NCI-H1417 treated with DMSO at 0.1 percent for 48 hours (cell line): ENCODE measurements at places on chromosomes 3 and 15.

- no peak for DNase-seq
These were observed 92.6 kb upstream of the KCNMB2 start for GRCh38 chr3:178443634-178444033.

DNA sequence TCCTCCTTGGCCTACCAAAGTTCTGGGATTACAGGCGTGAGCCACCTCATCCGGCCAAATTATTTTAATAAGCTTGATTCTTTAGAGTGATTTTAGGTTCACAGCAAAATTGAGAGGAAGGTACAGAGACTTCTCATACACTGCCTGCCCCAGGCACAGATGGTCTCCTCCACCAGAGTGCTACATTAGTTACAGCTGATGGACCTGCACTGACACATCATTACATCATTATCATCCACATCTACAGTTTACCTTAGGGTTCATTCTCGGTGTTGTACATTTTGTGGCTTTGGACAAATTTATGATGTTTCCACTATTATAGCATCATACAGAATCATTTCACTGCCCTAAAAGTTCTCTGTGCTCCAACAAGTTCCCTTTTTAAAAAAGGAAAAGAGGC, 4.4 kb upstream of the VPS8 start:
- DNase-seq, result no peak

- no peak for DNase-seq
These were observed 179.9 kb upstream of the C2CD4B start for GRCh38 chr15:62344806-62345539.

- DNase-seq, result no peak
These were observed 61.8 kb downstream of the RBPMS2 start for GRCh38 chr15:64713592-64713991.

DNA sequence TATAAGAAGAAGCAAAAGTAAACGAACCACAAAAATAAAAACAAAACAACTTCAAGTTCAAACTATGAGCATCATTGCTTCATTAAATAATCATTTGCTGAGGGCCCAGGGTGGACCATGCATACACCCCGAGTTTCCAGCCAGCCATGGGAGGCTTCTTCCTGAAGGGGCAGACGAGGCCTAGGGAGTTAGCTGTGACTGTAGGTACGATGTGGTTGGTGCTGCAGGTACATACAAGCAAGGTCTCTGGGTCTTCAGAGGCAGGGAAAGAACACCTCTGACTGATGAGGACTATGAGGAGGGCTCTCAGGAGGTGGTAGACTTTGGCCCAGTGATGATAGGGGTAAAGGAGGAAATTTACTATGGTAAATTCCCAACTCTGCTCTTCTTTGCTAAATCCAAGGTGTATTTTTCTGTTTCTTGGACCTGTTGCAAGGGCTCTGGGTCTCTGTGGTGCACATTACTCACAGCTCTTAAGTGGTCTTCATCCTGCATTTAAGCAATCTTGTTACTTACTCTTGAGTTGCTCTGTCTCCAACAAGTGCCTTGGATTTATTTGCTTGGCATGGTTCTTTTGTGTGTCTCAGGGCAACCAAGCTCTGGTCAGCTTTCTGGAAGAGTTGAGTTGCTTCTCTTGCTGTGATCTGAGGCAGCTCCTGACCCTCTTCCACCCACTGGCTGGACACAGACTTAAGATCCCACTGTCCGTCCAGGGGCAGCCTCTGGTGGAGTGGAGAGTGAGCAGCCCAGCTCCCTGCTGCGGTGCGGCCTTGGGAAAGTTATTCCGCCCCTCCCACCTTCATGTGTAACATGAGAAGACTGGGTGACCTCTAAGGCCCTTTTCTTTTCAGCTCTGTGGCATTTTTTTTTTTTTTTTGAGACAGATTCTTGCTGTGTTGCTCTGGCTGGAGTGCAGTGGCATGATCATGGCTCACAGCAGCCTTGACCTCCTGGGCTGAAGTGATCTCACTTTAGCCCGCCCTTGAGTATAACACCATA, 56.1 kb upstream of the KIF23 start:
- no peak for DNase-seq

DNA sequence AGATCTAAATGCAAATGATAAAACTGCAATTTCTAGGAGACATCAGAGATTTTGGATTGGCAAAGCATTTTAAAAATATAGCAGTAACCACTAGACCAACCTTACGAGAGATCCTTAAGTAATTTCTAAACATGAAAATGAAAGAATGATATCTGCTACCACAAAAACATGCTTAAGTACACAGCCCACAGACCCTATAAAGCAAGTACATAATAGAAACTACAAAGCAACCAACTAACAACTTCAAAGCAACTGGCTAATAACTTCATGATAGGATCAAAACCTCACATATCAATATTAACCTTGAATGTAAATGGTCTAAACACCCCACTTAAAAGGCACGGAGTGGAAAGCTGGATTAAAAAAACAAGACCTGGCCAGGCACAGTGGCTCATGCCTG, 209.9 kb upstream of the SOX14 start:
- DNase-seq, result no peak

DNA sequence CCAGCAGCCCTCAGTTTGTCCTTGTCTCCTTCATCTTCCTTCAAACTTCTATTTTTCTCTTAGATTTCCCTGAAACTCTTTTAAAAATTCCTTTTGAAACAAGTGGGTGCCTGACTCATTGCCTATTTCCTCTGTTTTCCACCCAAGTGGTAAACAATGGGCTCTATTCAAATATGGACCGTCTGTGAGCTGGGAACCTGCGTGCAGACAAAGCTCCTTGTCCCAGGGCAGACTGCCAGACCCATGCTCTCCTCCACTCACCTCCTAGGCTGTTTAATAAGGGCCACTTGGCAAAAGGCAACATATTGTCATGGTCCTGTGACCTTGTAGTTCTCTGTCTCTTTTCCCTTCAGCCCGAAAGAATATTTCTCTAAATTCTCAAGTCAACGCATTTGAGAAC, 332.7 kb upstream of the THBS1 start:
- no peak for DNase-seq

DNA sequence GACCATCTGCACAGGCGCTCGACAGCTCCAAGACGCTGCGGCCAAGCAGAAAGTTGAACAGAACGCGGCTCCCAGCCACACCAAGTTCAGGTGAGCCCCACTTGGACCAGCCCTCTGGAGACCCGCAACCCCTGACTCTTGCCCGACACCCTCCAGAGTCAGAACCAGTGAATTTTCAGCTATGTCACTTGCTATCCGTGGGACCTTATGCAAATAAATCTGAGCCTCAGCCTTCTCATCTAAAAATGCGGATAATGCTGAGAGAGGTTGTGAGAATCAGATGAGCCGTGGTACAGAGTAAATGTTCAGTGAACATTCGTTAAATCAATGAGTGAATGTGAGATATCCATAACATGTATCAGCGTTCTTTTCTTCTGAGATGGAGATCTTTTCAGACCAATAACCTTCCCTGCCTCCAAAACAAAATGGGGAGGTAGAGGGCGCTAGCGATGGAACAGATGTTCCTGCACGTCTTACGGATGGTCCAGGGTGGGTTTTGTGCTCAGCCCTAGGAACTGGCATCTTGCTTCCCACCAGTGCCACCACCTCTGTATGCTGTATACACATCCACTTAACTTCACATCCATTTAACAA, 524 bp downstream of the MRPS11 start:
- no peak for DNase-seq

- DNase-seq, result no peak
These were observed 583.3 kb upstream of the CBLB start for GRCh38 chr3:106452096-106452495.

DNA sequence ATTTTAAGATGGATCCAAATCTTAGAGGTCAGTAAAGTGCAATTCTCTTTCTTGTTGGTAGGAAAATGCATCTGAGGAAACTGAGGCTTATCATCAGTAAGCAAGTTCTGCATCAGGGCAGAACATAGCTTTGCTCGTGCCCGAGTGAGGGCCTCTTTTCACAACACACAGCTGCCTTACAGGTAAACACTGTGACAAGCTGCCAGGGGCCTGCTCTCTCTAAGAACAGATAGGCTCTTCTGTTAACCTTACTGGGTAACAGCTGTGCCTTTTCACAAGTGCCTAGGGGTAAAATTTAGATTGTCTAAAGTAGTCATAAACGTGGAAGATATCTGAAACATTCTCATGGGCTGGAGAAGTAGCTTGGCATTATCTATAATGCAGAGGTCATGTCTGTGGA, 118.1 kb downstream of the C3orf38 start:
- DNase-seq, result no peak

- DNase-seq, result no peak
These were observed 10.0 kb downstream of the FAM107A start for GRCh38 chr3:58567251-58567515.

DNA sequence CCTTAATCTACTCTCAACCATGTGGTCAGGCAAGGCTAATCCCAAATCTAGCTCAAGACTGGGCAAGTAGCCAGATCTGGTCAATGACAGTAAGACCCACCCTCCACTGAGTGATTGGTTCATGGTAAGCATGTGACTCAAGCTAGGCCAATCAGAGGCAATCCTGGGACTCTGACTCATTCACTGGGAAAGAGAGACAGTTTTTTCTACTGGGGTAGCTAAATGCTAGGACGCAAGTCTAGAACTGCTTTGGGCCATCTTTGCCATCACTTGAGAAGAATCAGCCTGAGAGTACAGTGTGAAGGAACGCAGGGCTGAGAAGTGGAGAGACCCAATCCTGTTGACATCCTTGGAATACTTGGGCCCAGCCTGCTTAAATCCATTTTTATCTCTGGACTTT, 9.4 kb upstream of the RAD18 start:
- DNase-seq, result no peak

DNA sequence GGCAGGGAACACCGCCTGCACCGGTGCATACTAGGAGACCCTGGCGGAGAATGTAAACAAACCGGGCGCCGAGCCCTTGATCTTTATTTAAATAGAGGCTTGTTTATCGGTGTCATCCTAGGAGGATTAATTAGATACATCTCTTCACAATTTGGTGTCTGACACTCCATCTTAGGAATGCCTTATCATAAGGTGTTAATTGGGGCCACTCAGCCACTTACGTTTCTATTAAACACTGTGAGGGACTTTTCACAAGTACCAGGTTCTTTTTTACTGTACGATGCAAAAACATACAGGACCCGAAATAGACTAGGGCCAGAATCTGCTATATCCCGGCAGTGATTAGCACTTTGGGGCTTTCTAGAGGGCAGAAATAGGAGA, 8.0 kb downstream of the EOMES start:
- no peak for DNase-seq

DNA sequence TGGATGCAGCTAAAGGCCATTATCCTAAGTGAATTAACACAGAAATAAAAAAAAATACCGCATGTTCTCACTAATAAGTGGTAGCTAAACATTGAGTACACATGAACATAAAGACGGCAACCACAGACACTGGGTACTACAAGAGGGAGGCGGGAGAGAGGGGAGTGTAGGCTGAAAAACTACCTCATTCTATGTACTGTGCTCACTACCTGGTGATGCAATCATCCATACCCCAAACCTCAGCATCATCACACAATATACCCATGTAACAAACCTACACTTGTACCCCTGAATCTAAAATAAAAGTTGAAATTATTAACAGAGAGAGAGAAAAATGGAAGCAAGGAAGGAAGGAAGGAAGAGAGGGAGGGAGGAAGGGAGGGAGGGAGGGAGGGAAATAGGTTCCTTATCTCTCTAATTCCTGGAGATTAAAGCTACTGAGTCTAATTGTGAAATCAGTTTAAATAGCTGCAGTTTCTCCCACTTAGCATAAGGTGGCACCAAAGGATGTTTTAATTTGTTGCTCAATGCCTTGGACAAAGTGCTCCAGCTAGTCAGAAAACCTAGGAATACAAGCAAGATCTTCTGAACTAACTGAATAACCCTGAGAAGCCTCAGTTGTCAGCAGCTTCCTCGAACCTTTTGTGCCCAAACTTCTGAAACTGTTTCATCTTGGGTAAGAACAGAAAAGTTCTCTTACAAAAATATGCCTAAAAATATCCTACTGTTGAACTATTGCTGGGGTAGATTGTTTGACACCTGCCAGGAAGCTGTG, 79.4 kb upstream of the ATP11B start:
- DNase-seq, result peak; percentile 39

- DNase-seq, result no peak
These were observed 193.4 kb upstream of the SEMA6D start for GRCh38 chr15:47523681-47524475.

DNA sequence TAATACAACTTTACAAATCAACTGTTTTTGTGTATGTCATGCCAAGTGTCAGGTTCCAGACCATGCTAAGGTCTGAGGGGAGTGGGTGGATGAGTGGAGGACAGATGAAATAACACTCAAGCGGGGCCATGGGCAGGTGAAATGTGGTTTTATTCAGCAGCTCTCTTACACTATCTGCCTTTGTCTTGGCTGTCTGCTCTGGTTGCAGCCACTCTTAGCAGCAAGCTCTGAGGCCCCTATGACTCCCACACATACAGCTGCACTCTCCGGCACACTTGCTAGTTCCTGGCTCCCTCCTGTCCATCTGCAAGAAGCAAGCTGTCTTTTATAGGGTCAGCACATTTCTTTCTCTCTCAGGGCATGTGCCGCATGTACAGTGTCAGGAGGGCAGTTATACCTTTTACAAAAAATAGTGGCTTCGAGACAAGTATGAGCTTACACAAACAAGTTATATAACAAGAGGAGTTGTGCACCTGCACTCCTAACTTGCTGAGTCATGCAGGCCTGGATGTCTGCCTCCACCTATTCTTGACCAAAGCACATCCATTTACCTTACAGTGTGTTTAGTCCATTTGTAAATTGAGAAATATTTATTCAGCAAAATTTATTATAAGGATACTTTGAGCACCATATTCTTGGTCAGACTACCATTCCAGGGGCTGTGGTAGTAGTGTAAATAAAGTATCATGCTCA, 683.7 kb upstream of the CBLB start:
- DNase-seq, result no peak

- DNase-seq, result no peak
These were observed 3.3 kb downstream of the PIK3CA start for GRCh38 chr3:179151474-179151873.

DNA sequence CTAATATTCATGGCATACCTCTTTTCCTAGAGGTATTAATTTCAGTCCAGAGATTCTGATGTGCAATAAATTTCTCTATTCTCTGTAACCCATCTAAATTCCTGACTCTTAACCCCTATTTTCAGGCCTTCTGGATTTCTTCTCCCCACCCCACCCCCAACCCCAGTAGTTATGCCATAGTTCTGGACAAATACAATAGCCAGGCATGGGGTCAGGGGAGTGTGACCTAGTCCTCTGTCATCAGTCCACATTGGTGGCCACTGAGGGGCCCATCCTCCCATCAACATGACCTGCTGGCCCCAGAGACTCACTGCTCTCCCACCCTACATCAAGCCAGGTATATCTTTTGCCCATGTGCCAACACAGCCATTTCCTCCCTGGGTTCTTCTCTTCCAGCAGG, 3.8 kb upstream of the LIPC start:
- DNase-seq, result no peak

DNA sequence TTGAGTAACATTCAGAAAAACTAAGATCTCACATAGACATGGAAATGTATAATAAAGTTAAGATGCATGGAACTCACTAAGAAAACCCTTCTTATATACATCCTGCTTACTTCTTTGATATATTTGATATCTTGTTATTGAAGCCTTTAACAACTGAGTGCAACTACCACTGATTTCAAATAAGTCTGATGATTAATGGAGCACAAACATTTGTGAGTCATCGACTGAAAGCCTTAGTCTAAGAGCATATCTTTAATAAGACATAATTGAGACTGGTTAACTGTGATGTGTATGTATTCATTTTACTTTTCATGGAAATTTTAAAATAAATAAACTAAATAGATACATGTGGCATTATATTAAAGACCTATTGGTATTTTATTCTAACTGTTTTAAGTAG, 740.5 kb downstream of the EPHA3 start:
- no peak for DNase-seq
